SW 1271 (cell line): ENCODE measurements at places on chromosomes 11 and 22.

- no peak for DNase-seq
These were observed 20.7 kb downstream of the CACNG2 start for GRCh38 chr22:36682811-36683210.

DNA sequence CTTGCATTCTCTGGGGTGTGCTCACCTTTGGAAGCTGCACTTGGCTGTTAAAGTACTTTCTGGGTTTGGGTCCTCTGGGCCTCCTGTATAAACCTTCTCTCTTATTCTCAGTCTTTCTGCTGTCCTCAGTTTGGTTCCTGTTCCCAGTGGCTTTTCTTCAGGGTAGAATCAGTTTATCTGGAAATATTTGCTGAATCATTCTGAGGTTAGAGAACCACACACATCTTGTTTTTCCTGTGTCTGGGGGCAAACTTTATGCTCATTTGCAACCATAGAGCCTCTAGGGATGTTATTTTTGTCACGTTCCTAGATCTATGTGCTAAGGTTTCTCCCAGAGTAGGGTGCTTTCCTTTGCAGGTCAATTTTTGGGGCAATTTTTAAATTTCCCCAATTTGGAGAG, 224.3 kb upstream of the C11orf87 start:
- no peak for DNase-seq

DNA sequence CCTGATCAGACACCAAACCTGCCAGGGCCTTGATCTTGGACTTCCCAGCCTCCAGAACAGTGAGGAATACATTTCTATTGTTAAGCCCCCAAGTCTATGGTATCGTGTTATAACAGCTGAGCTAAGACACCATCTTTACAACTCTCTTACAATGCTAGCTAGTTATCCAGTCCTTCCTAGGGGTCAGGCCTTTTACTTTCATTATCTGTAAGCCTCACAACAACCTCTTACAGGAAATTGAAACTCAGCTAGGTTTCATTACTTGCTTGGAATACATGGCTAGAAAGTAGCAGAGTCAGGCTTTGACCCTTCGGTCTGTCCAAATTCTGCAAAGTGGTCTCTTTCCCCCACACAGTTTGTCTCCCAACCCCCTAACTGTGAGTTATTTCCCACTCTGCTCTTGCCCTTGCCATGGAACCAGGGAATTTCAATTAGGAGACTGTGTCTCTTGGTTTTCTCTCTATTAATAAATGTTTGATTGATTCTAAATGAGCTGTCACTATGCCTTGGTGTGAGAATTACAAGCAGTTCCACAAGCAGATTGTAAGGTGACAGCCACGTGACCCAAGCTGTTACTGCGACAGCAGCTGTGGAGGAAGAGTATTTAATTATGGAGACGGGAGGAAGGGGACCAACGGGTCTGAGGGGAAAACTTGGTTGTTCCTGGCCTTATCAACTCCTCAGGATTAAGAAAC, 38.4 kb upstream of the CLMP start:
- no peak for DNase-seq

DNA sequence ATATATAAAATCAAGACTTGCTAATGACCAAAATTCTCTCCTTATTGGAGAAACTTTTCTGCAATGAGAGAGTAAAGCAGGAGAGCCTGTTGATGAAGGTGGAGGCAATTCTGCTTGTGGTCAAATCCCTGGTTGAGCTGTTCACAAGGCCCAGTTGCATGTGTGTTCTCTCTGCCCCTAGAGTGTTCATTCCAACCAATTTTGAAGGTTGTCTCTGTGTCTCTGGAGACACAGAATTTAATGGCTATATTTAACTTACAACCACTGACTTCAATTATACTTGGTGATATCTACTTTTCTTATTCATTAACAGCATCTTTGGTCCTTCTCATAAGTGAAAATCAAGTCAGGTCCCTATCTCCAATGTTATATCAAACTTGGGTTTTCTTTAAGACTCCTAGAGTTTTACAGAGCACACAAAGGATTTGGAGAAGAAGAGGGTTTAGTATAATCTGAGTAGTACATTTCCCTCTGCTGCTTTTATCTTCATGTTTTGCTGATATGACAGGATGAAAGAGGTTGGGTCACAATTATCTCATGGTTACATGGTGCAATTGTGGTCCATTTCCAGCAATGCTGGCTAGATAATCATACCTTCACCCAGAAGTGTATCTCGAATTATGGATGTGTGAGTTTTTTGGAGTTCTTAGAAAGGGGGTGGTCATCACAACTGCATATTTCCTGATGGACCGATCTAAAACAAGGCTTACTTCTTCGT, 4.0 kb downstream of the OOSP4A start:
- no peak for DNase-seq

- DNase-seq = peak; percentile 88
These were observed 326.6 kb downstream of the MN1 start for GRCh38 chr22:27474711-27475547.

DNA sequence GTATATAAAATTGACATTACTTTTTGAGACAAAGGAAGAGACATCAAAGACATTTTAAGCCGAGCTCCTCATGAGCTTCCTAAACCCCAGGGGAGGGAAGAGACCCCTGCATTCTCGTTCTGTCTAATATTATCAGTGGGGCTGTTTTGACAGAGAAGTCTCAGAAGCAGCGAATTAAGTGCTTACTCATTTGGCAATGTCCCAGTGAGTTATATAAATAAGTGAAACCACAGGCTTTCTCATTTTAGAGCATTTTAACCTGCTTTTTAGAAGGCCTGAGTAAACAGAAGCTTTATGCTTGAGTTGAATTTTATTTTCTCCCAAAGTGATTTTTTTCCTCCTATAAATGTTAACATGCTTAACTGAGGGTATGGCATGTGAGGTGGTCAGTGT, 23.2 kb upstream of the C1QTNF4 start:
- no peak for DNase-seq

DNA sequence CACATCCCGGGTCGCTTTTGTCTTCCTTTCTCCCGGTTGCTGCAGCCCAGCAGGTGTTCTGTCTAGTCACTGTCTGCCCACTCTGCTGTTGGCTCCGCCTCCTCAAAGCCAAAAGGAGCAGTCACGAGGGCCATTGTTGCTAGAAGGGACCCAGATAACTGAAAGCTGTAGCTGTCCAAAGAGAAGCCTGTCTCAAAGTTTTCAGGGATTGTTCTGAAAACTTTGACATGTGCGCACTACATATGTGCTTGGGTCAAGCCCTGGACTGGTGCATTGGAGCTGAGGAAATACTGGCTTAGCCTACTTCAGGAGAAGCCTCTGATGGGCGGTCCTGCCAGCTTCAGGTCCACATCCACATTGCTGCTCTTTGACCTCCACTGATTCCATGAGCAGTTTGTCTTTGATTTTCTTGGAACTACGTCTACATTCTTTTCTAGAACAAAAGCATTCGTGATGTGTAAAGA, 8.8 kb upstream of the OR2AT4 start:
- no peak for DNase-seq

- no peak for DNase-seq
These were observed 27.5 kb downstream of the MACROD1 start for GRCh38 chr11:64138398-64138797.

- no peak for DNase-seq
These were observed 29.2 kb upstream of the PDE2A start for GRCh38 chr11:72703267-72704008.

DNA sequence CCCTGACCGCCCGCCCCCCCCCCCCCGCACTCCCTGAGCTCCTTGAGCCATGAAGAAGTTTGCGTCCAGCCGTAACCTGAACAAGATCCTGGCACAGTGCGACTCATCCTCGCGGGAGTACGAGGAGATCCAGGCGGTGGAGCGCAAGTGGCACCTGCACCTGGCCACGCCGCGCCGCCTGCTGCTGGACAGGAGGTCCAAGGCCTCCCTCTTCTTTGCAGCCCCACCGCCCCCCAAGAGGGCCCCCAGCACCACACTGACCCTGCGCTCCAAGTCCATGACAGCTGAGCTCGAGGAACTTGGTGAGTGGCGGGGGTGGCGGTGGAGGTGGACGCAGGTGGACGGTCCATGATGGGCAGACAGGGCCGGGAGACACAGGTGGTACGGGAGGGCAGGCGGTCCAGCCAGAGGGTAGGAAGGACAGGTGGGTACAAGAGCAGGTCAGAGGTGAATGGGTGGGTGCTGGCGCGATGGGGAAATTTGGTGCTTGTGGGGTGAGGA, 32.1 kb upstream of the ACR start:
- no peak for DNase-seq

- DNase-seq = no peak
These were observed 74.3 kb downstream of the GRAMD1B start for GRCh38 chr11:123504401-123504800.

GRCh38 chr11:17389211-17389956, 925 bp upstream of the KCNJ11 start:
- peak; percentile 56 for DNase-seq

- DNase-seq = peak; percentile 10
These were observed 10.4 kb downstream of the KIRREL3 start for GRCh38 chr11:126989942-126990715.

DNA sequence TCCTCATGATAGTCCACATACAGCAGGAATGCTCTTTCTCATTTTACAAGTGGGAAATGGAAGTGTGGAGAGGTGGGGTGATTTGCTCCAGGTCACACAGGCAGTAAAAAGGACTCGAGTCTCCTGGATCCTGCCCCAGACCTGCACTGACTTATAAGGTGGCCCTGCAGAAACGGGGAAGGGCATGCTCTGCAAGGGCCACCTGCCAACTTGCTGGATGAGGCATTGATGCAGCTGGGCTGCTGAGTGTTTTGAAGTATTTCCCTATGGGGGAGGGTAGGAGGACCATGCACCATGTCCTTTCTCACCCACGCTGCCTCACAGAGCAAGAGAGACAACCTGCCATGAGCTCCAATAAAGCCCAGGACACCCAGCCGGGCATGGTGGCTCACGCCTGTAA, 36.9 kb downstream of the OR6Q1 start:
- DNase-seq = no peak

DNA sequence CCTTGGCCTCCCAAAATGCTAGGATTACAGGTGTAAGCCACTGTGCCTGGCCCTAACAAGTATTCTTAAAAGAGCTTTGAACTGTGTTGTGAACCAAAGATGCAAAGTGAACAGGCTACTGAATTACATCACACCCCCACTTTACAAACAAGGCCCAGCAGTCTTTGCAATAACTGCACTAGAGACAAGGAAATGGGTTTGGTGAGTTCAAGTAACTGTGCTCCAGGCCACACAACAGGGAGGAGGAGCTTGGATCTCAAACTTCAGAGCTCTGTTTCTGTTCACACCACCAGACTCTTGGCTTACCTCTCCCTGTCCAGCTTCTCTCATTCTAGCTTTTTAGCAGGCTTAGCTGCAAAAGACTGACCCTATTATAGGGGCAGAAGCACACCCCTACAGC, 30.4 kb upstream of the RASL10A start:
- no peak for DNase-seq

- DNase-seq = peak; percentile 12
These were observed 13.2 kb upstream of the SSTR3 start for GRCh38 chr22:37225481-37225880.

- DNase-seq = no peak
These were observed 242.9 kb downstream of the NELL1 start for GRCh38 chr11:20912065-20912821.

- no peak for DNase-seq
These were observed 39.5 kb downstream of the GRAMD1B start for GRCh38 chr11:123469586-123469985.

DNA sequence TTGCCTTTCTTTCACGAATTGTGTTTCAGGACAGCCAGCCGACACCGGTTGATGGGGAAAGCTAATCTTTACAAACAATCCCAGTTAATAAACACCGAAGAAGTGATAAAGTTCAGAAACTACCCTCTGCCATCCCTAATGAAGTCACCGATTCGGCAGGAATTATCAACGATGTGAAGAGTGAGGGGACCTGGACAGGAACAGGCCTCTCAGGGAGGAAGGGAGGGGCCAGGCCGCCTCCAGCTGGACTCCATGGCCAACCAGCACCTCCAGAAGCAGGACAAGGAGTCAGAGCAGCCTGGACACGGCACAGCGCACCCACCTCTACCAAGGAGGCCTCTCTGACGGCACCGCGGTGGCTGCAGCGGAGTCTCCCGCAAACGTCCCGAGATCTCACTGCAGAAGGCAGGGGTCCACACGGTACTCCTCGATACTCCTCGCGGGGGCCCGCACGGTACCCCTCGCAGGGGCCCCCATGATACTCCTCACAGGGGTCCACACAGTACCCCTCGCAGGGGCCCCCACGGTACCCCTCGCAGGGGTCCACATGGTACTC, 3.9 kb downstream of the TOLLIP start:
- DNase-seq = no peak

DNA sequence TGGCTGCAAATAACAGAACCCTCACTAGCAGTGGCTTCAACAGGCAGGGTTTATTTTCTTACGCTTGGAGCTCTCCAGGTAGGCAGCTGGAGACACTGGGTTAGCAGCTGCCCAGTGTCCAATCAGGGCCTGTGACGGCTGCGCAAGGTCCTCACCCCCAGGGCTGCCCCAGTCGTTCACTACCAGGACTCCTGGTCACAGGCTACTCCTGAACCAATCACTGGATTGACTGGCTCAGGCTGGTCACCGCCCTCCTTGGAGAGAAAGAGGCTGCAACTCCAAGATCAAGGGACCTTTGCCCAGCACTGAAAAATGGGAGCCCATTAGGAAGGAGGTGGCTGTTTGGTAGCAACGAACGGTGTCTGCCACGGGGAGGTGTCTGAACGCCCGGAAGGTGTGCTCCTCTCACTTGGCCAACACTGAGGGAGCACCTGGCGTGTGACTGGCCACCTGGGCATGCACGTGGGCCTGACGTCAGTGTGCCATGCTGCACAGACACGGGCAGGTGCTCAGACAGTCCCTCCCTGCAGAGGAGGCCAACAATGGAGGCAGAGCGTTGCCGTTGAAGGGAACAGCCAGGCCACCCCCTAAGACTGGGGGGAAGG, 5.1 kb downstream of the ARSA start:
- DNase-seq = no peak

- DNase-seq = no peak
These were observed 309.1 kb downstream of the SWAP70 start for GRCh38 chr11:9972989-9973388.

- DNase-seq = no peak
These were observed 2.3 kb upstream of the ACR start for GRCh38 chr22:50735739-50736030.

- no peak for DNase-seq
These were observed 37.6 kb downstream of the CNTF start for GRCh38 chr11:58659910-58660570.

GRCh38 chr11:79439886-79440570, 802 bp downstream of the TENM4 start:
- DNase-seq = peak; percentile 13

DNA sequence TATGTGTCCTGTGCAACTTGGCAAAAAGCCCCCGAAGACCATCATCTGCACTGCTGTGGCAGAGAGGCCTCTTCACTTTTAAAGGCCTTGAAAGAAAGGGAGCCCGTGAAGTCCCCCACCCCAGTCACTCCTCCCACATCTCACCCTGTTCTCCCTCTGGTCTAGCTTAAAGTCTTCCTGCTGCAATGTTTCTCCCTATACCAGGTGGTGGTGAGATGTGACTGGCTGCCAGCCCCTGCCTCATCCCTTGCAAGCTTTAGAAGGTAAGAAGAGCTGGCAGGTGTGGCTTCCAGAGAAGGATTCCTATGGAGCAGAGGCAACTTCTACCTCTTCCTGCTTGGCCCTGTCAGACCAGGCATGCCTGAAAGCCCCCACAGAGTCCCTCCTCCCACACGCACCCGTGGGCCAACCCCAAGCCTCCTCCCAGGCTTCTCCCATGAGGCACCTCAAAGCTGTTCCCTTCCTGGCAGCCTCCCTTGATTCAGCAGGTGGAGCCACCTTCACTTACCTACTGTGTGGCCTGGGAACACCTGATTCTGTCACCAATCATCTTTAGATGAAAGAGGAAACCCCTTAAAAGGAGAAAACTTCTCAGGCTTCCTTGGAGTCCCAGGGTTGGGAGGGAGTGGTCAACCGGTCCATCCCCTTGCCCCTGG, 4.0 kb upstream of the TRIM29 start:
- no peak for DNase-seq
